ENCODE measurements at places on chromosomes 6 and 20.

GRCh38 chr6:167152862-167153261 lies 4.9 kb downstream of the GPR31 start:
- DNase-seq: no peak

GRCh38 chr20:38997622-38998021 lies 35.5 kb downstream of the DHX35 start:
- DNase-seq: no peak

DNA sequence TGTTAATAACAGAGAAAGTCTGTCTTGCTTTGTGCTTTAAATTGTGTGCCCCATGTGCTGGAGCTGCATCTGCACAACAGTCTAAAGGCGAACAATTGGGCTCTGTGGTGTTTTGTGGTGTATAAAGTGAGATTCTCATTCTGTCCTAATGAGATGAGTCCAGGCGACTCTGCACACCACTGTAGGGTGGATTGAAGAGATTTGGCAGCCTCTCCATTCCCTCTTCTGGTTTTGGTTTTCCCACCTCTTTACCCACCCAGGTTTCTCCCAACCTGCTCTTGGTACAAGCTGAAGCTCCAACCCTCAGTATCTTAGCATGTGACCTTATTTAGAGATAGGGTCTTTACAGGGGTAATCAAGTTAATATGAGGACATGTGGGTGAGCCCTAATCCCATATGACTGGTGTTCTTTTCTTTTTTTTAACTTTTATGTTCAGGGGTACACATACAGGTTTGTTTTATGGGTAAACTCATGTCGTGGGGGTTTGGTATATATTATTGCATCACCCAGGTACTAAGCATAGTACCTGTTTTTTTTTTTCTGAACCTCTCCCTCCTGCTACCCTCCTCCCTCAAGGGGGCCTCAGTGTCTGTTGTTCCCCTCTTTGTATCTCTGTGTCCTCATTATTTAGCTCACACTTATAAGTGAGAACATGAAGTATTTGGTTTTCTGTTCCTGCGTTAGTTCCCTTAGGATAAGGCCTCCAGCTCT lies 217.6 kb upstream of the DTNBP1 start:
- DNase-seq: no peak

- no peak for DNase-seq
Observed at GRCh38 chr20:47241345-47241781, 115.1 kb downstream of the ZMYND8 start.

- no peak for DNase-seq
Observed at GRCh38 chr6:138966870-138967269, 21.2 kb downstream of the REPS1 start.

GRCh38 chr6:43658161-43658560 lies 13.3 kb downstream of the RSPH9 start:
- no peak for DNase-seq

- peak; percentile 67 for DNase-seq
Observed at GRCh38 chr6:157879873-157880254, 56.8 kb downstream of the SNX9 start.

DNA sequence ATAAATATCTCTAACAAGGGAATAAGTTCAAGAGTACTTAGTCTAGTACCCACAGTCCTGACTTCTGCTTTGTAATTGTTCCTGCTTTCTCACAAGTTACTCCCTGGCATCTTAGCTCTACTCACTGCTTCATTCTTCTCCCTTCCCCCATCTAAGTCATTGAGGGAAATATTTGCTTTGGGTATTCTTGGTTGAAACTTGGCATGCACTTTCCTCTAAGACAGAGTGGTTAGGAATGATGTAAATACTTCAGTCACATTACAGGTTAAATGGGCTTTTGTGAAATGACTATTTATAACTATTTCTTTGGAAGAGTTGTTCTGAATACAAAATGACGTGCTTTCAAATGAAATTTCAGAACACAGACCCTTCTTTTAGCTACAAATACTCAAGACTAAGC lies 67.7 kb upstream of the PLEKHG1 start:
- DNase-seq: no peak

DNA sequence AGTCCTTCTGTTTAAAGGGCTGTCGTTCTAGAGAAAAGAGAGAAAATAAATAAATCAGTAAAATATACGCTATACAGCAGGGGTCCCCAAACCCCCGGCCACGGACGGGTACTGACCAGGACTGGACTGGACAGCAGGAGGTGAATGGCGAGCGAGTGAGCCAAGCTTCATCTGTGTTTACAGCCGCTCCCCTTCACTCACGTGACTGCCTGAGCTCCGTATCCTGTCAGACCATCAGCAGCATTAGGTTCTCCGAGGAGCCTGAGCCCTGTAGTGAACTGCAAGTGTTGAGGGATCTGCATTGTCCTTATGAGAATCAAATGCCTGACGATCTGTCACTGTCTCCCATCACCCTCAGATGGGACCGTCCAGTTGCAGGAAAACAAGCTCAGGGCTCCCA lies 76.5 kb downstream of the ZNF217 start:
- peak; percentile 24 for DNase-seq

DNA sequence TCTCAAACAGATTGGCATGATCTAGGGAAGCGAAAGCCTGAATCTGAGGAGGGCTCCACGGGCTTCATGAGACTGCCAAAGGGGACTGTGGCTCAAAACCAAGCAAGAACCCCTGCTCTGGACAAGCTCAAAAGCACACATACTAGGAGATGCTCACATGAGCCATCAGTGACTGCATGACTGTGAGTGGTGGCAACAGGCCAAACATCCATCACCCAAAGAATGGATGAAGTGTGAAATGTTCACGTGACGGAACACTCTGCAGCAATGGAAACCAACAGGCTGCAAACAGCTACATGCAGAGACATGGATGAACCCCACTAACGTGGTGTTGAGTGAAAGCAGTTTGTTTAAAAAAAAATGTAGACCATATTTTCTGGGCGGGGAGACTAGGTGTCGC lies 136.3 kb downstream of the PREX1 start:
- no peak for DNase-seq

DNA sequence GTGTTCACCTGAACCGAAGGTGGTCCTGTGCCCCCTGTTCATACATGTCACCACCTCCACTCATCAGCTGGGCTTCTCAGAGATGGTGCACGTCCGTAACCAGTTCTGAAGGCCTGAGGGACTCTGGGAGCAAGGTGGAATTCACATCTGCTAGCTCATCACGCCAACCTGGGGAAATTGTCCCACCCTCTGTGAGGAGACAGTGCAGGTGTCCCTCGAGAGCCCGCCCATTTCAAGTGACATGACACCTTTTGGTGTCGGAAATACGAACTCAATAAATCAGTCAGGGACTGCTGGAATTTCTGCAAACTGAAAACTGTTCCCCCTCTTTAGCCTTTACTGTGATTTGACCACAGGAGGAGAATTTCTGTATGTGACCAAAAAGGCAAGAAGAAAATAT lies 99.4 kb downstream of the SYNDIG1 start:
- DNase-seq: no peak

- DNase-seq: no peak
Observed at GRCh38 chr20:62597416-62598115, 44.7 kb upstream of the SLCO4A1 start.

DNA sequence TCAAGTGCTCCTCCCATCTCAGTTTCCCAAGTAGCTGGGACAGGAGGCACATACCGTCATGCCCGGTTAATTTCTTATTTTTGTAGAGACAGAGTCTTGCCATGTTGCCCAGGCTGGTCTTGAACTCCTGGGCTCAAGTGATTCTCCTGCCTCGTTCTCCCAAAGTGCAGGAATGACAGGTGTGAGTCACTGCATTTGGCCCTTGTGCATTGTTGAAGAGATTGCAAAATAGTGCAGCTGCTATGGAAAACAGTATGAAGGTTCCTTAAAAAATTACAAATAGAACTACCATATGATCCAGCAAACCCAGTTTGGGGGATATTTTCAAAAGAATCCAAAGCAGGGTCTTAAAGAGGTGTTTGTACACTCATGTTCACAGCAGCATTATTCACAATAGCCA lies 69.1 kb downstream of the GJA10 start:
- DNase-seq: no peak

DNA sequence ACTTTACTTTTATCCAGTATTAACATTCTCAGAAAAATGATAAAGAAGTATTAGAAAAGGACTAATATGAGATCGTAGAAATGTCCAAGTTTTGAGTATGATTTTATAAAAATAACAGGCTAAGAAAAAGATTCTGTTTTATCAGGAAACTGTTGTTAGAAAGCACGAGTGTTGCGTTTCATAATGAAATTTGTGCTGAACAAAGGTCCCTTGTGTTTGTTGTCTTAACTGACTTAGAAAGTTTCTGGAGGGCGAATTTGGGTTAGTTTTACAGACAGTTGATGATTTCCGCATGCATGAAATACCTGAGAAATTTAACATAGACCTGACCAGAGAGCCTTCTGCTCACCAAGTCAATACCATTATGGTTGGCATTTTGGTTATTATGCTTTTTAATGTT lies 136.0 kb downstream of the FNDC1 start:
- no peak for DNase-seq

- no peak for DNase-seq
Observed at GRCh38 chr6:69994251-69994650, 127.9 kb downstream of the COL19A1 start.

- DNase-seq: peak; percentile 28
Observed at GRCh38 chr6:7939184-7939863, 28.7 kb upstream of the TXNDC5 start.

DNA sequence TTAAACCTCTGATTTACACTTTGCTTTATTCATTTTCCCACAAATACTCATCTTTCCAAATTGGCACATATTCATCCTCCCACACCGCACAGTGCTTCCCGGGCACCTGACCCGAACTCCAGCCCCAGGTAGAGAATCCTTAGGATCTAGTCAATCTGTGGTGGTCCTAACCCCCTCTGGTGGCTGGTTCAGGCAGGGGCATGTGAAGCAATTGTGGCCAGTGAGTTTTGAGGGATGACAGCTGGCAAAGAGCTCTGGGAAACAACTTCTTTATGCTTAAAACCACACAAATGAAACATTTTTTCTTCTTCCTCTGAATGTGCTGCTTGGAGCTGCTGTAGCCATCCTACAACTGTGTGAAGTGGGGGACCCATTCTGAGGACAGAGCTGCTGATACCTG lies 54.7 kb downstream of the ELOVL5 start:
- no peak for DNase-seq

DNA sequence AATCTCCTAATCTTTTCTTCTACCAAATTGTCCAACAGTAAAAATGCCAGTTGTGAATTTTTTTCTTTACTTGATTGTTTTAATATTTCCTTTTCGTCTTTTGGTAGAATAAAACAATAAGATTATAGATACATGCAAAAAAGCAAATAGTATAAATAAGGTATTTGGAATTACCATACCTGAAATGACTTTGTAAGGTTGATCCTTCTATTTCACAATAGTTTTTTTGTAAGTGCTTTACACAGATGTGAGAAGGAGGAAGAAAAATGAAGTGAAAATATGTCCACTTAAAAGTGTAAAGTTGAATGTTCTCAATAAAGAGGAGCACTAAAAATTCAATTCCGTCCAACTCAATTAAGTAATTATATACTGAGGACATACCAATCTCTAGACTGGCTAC lies 457.6 kb downstream of the UTRN start:
- DNase-seq: no peak

DNA sequence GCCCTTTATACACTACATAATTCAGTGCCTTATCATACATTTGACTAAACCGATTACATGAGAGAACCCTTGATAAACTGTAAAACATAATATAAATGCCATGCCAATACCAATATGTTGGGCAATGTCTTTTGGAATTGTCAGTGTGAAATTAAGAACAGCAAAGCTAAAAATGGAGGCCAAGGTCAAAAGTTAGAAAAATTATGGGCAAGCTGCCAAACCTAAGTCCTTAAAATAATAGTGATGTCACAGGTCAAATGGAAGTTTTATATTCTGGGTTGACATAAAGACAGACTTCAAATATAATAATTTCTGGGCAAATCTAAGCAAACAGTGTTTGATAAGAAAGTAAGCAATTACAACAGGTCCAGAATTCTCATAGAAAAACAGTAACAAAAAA lies 696.7 kb downstream of the RNF144B start:
- DNase-seq: no peak

DNA sequence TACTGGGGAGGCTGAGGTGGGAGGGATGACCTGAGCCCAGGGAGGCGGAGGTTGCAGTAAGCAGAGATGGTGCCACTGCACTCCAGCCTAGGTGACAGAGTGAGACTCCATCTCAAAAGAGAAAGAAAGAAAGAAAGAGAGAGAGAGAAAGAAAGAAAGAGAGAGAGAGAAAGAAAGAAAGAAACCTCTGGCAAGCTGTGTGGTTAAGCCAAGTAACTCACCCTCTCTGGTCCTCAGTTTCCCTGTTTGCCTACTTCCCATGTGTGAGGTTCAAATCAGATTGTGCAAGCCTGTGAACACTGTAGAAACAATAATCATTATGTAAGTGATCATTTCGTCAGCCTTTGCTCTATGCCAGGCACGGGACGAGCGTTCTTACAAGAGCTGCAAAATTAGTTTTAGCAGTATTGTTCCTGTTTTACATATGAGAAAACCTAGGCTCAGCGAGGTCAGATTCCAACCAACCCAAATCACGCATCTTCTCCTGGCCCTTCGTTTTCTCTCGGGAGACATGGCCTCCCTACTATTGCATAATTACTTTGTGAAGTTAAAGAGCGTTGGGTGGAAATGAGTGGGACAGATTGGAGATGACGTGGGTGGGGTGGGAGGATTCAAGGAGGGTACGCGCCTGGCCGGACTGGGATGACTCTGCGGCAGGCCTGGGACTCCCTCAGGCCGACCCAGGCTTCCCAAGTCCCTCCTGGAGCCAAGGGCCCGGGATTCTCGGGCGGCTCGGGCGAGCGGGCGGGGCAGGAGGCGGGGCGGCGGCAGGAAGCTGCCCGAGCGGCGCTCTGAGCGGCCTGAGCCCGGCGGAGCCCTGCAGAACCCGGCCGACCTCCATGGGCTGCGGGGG lies at the start of gene SNX21:
Gene SNX21 (plus strand): TSS at position 770 of the 853 bp plus-strand sequence. CDS start 121 bp downstream, outside the sequence.
- peak; percentile 21 for DNase-seq

GRCh38 chr6:84927551-84927950 lies 163.2 kb upstream of the TBX18 start:
- no peak for DNase-seq

GRCh38 chr6:159137676-159138075 lies 31.5 kb upstream of the FNDC1 start:
- no peak for DNase-seq
